Epithelial cell of prostate (primary cell): ENCODE measurements at places on chromosomes 7 and 10.

DNA sequence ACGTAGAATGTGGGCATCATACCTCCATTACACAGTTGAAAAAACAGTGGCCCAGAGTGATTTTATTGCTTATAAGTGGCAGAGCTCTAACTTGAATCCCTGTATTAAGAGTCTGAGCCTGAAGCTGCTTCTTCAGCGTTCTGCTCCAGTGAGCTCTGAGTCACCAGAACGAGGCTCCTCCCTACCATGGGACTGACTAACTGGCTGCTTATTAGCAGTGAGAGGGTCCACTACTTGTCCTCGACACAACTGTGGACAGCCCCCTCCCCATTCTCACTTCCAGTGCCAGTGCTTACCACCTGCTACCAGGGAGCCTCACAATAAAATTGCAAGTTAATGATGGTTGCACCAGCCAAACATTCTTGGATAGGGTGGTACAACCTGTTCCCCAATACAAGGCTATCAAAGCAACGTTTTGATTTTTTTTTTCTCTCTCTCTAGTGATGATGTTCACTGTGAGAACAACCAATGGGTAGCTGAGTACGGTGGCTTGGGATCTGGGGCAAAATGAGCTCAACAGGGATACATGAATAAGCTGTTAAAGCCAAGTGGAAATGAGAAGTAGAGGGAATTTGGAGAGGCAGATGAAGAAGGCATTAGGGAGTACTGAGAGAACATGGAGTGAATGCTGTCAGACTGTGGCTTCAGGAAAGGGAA is 2.7 kb upstream of the NRG3 start:
- no peak for DNase-seq

DNA sequence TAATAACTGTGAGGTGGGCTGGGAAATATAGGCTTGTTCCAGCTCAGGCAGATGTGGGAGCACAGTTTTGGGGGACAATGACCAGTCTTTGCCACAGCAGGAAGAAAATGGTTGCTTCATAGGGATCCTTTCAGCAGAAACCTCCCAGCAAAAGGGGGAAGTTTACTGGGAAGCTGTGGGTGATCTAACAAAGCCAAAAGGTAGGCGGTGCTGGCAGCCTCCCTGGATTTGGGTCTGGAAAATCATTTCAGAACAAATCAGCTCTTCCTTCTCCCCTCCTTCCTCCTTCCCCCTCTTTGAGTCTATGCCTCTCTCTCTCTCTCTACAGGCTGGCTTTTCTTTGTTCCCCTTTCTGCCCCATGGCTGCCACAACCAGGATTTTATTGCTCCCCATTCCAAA is 16.2 kb downstream of the RPS24 start:
- DNase-seq, result no peak

DNA sequence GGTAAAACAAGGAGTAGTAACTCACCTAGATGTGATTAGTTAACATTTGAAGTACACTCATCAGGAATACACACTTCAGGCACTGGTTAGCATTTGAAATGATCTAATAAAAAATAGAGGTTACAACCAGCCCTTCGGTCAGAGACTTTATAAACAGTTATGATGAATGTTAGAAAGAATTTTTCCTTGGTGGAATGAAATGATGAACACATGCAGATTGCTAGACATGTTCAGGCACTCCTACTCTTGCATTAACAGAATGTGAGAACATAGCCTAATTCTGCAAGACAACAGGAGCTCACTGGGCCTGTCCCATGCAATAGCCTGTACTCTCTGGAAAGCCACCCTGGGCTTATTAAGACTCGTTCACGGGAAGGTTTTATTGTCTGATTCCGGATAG is 47.3 kb upstream of the TECTB start:
- DNase-seq, result peak; percentile 29

DNA sequence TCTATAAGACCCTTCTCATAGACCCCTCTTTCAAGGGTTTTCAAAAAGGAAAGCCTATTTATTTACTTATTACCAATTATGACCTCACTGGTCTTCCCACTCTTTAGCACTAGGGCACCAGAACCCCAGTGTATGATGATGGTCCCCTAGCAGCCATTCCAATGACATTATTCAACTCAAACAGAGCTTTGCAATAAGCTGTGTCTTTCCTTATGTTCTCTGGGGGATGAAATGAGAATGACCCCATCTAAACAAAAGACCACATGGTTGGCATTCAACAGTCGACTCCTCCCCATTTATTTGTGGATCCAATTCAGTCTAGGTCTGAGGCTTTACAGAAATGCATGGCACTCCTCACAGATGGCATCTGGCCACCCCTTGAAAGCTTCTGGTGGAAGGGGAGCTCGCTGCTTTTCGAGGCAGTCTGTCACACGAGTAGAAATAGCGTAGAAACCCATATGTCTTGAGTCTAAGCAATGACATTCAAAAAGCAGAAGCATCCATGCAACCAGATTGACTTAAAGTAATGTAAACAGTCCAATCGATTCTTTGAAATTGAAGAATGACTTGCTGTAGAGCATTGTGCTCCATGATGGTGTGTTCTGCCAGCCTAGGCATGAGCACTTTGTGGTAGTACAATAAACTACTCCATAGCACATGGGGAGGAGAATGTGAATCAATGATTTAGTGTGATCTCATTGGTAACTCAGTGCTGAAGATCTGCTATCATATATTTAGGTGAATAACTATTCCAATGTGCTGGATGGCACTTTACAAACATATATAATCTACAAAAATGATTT is 29.8 kb downstream of the NRP1 start:
- DNase-seq, result no peak

GRCh38 chr10:128512767-128513166 is 386.5 kb upstream of the MKI67 start:
- DNase-seq, result no peak

DNA sequence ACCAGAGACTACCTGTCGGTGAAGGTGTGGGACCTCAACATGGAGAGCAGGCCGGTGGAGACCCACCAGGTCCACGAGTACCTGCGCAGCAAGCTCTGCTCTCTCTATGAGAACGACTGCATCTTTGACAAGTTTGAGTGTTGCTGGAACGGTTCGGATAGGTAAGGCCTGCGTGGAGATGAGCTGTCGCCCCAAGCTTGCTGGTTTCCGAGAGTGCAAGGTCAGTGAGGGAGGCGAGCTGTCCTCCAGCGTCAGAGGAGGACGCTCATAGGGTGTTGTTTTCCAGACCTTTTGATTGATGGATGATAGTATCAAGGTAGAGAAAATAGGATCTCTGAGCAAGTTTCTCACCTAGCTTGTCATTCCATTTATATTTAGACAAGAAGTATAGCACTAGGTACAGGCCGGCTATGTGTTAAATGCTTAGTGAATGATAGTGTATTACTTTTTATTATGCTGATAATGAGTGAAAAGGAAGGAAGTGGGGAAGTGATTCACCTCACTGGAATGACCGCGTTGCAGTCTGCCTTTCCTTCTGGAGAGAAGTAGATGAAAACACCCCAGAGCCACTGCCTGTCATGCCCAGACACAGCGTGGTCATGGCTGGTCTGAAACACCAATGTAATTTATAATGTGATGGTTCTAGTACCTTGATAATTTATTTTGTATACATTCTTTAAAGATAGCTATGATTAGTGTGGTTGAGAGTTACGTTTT is 33.9 kb downstream of the BNIP3 start:
- no peak for DNase-seq
